ENCODE measurements at places on chromosomes 11 and 22.
A peak's percentile ranks its signal among the peaks of the same experiment; 100 is the strongest.

DNA sequence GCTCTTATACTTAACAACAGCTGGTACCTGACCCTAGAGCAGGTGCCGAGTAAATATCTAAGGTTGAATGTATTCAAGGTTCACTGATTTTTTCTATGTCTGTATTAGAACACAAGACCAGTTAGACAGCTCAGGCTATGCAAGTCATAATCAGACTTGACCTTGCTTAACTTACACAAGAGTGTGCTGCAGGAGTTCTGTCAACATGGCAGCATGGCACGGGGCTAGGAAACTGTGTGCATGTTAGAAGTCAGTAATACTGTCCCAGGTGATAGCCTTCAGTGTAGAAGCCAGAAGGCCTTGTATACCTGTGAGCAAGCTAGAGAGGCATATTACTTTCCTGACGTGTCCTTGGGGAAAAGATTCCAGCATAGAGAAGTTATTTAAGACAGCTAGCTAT is 253.1 kb downstream of the FAT3 start:
- DNase-seq = no peak

- no peak for DNase-seq
Observed at GRCh38 chr11:3006505-3007260, 14.6 kb upstream of the NAP1L4 start.

DNA sequence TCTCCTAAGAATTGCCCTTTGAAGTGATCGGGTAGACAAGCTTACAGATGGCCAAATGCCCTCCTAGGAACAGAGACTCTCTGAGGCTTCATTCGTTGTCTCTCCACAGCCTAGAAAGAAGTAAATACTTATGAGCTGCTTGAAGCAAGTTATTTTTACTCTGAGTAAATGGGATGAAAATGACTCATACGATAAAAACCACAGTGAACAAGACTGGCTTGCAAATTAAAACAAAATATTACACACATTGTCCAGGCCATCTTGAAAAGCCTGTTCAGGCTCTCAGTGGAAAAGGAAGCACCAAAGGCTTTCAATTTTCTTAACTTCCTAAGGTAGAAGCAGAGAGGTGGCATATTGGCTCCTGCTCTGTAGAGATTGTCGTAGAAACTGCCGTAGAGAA is 294.2 kb downstream of the NELL1 start:
- DNase-seq = no peak

DNA sequence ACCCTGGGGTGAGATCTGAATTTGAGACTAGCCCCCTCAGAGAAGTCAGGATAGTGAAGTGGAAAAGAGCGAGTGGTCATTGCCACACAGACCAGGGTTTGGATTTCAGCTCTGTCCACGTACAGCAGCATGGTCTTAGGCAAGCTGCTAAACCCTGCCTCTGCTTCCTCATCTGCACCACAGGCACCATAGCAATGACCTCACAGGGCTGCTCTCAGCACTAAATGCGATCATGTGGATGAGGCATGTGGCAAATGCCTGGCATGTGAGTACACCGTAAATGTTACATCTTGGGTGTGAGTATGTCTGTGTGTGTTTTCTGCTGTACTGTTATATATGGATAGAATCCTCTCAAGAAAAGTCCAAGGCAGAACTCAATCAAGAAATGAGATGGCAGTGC is 15.8 kb downstream of the NAV2 start:
- DNase-seq = no peak

DNA sequence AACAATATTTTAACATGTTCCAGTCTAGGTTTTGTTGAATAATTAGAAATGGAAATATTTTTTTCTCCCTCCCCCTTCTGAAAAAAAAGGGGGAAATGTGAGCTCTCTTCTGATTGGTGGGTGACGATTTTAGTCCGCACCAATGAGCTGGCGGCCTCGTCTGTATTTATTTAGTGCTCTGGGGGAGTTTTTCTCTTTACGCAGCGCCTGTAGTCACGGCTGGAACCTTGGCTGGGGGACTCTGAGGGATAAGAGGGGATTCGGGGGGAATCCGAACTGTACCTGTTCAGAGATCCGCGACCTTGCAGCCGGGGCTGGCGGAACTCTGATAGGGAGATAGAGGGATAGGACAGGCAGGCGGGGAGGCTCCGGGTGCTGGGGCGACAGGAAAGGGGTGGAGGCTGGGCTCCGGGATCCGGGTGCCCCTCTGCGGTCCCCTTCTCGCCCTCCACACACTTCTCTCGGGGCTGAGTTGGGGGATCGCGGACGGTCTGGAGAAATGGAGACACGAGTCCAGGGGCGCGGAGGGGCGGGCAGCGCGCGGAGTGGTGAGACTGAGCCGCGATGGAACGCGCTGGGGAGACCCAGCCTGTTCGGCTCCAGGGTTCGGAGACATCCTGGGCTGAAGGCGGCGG is 99.7 kb upstream of the HSD17B12 start:
- DNase-seq = no peak

DNA sequence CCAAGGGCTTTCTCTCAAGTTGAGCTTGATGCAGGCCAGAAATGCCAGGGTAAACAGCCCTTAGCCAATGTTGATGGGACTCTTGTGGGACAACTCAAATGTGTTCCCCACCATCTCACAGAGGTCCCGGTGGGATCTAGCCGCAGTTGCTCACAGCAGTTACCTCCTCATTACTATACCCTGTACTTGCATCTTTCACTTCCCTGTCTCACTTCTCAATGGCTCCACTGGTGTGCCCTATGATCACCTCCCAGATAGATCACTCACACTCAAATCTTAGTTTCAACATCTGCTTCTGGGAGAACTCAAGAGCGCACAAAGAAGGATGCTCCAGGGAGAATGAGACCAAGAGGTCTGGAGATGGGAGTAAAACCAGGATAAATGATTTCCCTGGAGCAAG is 47.0 kb downstream of the RCN1 start:
- no peak for DNase-seq

DNA sequence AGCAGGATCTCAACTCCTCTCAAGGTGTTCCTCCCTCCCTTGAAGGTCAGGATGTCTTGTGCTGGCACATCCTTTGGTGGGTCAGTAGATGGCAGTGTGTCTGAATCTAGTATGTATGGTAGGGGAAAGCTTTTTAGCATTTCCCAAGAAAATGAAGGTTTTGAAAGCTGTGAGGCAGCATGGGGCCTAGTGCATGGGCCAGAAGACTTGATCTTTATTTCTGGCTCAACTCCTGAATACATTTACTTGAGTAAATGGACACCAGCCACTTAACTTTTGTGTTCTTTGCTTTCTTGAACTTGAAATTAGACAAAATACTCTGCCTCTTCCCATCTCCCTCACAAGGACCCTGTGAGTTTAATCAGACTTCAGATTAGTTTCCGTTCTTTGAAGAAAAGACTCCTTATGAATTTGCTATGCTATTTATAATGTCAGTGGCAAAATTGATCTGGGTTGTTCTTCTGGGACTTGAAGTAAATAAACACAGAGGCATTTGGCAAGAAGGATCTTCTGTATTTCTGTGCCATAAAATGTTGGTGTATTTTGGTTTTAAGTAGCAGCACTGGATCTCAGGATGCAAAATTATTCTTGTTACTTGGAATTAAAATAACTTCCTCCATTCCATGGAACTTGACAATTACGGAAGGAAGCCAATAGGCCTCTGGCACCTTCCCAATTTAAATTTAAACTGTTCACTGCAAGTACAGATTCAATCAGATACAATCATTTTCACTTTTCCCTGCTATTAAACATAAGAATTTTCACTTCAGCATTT is 288.8 kb downstream of the CASP12 start:
- peak; percentile 84 for DNase-seq

- no peak for DNase-seq
Observed at GRCh38 chr11:117278347-117278746, 12.8 kb upstream of the BACE1-AS start.

- no peak for DNase-seq
Observed at GRCh38 chr11:115687934-115688333, 183.7 kb upstream of the CADM1 start.

GRCh38 chr11:123174196-123175183 is 20.6 kb downstream of the CLMP start:
- DNase-seq = no peak

- DNase-seq = peak; percentile 96
Observed at GRCh38 chr22:20243537-20244249, 24.4 kb downstream of the RTN4R start.

DNA sequence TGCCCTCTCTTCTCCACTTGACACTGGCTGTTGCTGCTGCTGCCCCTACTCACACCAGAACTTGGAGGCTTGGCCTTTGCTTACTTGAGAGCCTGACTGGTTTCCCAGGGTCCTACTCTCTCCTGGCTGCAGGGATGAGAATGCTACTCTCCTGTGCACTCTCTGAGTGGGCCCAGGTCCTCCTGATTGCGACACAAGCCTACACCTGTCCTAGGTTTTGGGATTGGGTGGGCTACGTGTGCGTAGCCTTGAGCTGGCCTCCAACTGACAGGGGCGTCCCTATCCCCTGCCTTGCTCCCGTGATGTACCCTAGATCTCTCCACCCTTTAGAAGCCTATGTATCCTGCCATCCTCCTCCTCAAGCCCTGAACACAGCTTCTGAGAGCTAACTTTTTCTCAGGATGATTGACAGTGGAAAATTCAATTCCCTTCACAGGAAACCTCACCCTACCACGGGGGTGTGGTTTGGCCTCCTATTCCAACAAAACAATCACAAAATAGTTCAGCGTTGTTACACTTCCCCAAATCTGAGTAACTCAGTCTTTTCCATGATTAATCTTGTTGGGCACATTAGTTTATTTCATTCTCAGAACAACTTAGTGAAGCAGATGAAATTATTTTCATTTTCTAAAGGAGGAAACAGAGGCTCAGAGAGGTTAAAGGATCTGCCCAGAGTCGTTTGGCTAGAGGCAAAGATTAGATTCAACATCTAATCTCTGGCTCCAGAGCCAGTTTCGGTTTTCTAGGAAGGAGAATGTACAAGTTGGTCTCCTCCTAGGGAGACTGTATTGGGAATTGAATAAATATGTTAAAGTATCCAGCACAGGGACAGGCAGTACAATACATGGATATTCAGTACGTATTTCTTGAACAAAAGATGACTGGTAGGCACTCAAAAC is 17.6 kb upstream of the AMOTL1 start:
- DNase-seq = no peak

- no peak for DNase-seq
Observed at GRCh38 chr11:33027233-33027632, 11.6 kb downstream of the DEPDC7 start.

DNA sequence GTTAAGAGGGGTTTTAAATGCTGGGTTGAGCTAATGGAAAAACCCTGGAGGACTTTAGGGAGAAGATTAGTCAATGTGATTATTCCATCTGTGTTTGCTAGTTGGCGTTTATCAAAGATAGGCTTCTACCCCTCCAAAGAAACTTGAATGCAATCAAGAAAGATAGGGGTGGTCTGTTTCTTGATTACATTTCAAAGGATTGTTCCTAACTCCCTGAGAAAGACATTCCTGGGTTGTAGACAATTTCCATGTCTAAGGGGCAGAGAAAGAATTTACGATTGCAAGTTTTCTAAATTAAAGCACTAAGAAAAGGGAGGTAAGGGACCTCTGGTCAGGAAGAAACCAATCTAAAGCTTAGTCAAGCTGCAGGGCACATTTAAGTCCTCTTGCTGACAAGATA is 2268.7 kb downstream of the LRRC4C start:
- no peak for DNase-seq

GRCh38 chr11:97557399-97557798 is 1167.6 kb downstream of the JRKL start:
- DNase-seq = no peak

DNA sequence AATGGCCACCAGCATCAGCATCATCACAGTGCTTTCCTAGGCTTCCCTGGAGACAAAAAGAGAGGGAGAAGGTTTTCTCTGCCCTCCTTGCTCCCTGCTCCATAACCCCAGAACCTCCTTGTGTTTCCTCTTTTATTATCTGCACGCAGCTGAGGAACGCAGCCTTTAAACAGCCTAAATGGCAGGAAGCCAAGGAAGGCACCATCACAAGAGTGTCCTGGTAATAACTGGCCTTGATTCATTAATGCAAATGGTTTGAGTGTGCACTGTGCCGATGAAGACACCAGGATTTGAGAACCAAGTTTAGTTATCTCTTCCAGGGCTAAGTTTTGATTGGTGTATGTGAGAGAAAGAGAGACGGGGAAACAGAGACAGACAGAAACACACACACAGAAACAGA is 29.4 kb upstream of the DRD2 start:
- no peak for DNase-seq

- DNase-seq = no peak
Observed at GRCh38 chr11:19646921-19647320, 65.7 kb upstream of the NAV2 start.

- DNase-seq = no peak
Observed at GRCh38 chr11:127451861-127452260, 451.3 kb upstream of the KIRREL3 start.

GRCh38 chr11:11334607-11335006 is 18.4 kb downstream of the CSNK2A3 start:
- no peak for DNase-seq

DNA sequence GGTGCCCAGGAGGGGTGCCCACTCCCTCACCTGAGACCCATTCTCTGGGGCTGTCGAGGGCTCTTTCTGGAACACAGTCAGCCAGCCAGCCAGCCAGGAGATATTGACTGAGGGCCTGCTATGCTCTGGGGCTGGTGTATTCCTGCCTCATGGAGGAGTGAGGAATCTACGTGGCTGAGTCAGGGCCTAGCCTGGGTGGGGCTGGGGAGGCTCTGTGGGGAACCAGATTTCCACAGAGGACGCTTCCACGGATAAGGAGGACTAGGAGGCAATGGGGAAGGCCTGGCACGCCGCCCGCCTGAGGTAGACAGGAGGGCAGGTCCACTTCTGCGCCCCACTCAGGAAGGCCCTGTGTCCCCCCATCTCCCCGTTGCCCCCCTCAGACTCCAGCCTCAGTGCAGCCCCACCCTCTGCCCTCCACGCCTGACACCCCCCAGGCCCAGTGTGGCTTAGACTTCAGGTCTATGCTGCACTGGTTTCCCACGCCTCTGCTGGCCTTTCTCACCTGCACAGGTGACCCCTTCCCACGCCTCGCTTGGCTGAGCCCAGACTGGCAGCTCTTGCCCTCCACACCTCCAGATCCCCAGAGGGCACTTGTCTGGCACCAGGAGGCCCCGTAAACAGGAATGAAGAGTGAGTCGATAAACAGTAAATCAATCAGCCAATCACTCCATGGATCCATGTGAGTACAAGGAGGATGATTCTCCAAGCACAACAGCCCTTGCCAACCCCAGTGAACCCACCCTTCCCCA is 37.5 kb downstream of the MACROD1 start:
- no peak for DNase-seq

DNA sequence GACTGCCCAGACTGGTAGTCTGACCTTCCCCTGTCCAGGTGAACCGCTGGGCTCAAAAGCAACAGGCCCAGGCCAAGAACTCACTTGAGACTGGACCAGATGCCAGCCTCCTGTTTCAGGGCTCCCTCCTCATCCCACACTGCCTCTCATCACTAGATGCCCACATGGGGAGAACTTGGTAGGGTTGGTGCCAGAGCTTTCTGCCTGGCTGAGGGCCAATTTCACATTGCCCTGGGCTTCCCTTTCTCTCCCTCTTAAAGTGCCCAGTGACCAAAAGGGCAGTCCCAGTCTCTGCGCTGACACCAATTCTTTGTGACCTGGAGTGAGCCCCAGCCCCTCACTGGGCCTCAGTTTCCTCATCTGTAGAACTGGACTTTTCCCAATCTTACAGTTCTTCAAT is 41.7 kb downstream of the C11orf58 start:
- no peak for DNase-seq
